ENCODE measurements at places on chromosomes 16 and 17. TPM values are rescaled to one million over a fixed set of nuclear protein-coding genes. Genes with fewer than 3 reads are reported as not detected.

- DNase-seq: no peak
These were observed 71.0 kb downstream of the COPRS start for GRCh38 chr17:31787857-31788570.

- no peak for DNase-seq
These were observed 638.2 kb upstream of the SOX9 start for GRCh38 chr17:71482625-71483024.

- no peak for DNase-seq
These were observed 25.7 kb downstream of the MAPT start for GRCh38 chr17:45920083-45920482.

DNA sequence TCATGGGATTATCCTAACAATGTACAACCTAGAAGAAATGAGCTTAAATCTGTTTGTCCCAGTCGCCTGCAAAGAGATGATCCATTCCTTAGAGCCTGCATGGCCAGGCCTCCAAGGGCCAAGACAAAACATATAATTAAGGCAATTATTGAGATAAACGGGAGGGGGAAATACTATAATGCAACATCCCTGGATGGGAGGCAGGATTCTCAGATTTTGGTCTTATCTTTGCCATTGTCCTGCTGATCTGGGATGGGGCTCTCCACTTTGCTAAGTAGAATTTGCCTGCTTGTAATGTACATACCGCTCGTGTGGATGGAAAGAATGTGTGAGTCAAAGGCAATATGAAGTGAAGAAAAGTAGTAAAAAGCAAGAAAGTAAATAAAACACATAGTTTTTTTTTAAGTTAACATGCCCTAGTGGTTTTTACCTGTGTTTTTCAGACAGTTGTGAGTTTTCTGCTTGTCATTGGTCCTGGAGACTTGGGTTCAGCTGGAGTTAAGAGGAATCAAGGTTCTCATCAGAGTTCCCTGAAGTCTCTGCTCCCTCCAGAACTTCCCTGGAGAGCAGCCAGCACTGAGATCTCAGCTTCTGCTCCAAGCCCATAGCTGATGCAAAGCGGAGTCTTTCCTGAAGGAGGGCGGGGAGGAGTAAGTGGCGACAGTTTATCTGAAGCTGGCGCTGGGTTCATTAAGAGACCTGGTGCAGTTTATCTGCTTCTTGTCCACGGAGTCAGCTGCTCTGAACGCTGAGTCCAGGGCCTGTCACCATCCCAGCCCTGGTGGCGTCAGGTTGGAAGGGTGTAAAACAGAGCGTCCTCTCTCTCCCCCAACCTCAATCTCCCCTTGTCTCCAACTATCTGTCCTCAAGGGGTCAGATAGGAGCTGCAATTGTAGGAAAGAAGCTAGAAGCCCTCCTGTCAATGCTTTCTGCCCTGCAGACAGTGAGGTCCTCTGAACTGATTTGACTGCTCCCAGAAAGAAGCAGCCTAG lies 30.1 kb downstream of the HOXB1 start:
- no peak for DNase-seq

- DNase-seq: no peak
These were observed 9.7 kb upstream of the ARL5C start for GRCh38 chr17:39175695-39176093.

DNA sequence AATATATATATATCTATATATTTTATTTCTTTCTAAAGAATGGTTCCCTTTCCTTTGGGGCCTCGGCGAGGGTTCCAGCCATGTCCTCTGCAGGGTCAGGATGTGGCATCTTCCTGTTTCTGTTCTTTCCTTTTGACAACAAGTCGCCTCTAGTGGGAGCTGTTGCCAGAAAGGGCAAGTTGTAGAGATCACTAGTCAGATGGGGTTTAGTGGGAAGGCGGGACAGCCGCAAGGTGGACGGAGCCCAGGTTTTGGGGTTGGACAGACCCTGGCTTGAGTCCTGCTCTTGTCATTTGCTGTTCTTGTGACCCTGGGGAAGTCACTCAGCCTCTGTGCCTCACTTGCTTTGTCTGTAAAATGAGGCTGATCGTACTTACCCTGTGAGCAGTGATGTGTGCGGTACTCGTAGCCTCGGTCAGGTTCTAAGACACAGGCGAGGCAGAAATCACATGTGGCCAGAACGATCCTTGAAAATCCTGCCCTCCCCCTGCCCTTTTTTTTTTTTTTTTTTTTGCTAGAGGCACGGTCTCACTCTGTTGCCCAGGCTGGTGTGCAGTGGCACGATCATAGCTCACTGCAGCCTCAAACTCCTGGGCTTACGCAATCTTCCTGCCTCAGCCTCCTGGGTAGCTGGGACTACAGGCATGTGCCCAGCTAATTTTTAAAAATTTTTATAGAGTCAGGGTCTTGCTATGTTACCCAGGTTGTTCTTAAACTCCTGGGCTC lies 80.1 kb downstream of the ABCC6 start:
- no peak for DNase-seq

GRCh38 chr17:70168044-70168976 lies 1.0 kb upstream of the KCNJ2 start:
- no peak for DNase-seq

DNA sequence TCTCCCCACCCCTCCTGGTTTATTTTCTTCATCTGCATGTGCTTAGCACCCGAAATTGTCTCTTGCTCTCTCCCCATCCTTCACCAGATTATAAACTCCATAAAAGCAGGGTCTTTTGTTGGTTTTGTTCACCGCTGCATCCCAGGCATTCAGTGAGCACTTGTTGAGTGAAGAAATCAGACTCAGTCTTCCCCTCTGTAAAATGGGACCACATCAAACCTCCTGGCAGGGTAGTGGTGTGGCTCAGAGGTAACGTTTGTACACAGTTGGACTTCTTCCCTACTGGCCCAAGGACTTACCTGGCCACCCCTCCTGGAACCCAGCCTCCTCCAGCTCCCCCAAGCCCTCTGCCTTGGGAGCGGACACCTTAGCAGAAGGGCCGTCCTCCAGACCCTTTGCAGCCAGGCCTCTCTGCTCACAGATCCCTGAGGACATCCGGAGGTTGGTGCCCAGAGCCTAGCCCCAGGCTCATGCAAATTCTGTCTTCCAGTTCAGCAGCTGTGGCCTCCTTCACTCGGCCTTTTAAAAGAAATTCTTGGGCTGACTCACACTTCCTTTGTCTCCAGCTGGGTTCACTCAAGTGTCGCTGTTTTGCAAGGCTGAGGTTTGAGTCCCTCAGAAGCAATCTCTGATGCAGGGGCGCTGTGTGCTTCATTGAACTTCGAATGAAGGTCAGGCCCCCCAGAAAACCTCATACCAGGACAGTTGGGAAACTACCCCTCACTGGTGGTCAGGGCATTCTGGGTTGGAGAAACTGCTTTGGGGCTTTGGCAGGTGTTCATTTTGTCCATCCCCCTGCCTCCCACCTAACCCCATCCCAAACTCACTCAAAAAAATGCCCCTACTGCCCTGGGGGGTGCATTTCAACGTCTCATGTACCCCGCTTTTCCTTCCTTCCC lies 16.8 kb upstream of the RMI2 start:
- no peak for DNase-seq

DNA sequence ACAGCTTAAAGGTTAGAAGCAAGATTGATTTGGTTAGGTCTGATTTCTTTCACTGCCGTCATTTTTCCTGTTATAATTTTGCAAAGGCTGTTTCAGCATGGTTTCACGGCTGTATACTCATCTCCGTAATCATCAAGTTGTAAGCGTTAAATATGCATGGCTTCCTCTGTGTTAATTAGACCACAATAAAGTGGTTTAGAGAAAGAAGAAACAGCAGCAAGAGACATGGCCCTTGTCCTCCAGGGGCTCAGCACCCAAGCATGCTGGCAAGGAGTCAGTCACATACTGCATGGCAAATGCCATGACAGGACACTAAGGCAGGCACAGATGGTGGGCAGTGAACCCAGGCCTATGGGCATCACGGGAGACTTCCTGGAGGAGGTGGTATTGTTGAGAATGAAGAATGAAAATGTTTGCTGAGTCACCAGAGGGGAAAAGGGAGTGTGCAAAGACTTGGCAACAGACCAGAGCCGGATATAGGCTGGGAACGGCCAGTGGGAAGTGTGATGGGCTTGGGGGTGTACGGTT lies 61.4 kb upstream of the PLCG2 start:
- DNase-seq: peak; percentile 27

DNA sequence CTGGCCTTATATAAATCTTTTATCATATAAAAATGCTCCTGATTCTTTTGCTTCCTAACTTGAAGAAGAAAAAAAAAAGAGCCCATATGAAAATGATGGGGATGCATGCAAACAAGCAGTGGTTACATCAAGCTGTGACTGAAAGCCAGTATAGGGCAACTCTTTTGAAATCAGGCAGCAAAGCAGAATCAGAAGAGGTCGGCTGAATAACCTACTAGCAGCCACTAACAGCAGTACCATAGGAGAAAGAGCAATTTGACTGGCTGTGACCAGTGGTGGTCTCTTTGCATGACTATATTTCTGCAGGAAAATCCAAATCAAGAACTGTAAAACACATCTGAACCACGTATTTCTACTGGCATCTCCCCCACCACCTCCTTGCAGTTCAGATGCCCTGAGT lies 161.9 kb upstream of the C17orf78 start:
- no peak for DNase-seq

Gene CHST4
- total RNA-seq: not detected

Gene USP43
- total RNA-seq: 4.3 TPM

Gene ADCY9
- total RNA-seq: 22.6 TPM

Gene MYO15A
- total RNA-seq: 0.52 TPM

Gene NEUROD2
- not detected for total RNA-seq

Gene TEX14
- 0.08 TPM for total RNA-seq

Gene KRTAP3-2
- total RNA-seq: not detected

Gene CTCF
- total RNA-seq: 32.3 TPM

Gene AGRP
- total RNA-seq: not detected

Gene CD300H
- total RNA-seq: not detected
